ENCODE measurements at places on chromosomes 11 and 22.

GRCh38 chr11:74011360-74012073, 2.6 kb upstream of the UCP3 start:
- no peak for DNase-seq

DNA sequence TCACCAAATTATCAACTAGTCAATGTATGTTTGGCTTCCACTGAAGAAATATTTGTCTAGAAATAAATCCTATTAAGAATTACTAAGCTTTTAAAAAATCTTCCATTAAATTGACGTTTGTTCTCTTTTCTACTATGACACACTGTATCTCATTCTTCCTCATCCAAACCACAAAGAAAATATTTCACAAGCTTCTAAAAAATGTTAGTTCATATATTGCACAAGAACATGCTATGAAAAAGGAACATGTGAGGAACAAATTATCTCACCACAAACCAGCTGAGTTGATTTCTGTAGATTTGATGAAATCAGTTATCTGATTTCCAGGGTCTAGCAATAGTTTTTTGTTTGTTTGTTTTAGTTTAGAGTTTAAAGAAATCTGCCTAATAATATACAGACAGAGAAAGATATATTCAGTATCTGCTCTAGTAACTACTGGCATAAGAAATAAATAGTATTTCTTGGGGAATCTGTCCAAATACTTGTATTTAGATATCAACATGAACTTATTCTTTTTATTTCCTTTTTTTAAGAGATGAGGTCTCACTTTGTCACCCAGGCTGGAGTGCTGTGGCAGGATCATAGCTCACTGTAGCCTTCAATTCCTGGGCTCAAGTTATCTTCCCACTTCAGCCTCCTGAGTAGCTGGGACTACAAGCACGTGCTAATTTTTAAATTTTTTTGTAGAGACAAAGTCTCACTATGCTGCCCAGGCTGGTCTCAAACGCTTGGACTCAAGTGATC, 161.7 kb downstream of the ATG16L2 start:
- DNase-seq: no peak

DNA sequence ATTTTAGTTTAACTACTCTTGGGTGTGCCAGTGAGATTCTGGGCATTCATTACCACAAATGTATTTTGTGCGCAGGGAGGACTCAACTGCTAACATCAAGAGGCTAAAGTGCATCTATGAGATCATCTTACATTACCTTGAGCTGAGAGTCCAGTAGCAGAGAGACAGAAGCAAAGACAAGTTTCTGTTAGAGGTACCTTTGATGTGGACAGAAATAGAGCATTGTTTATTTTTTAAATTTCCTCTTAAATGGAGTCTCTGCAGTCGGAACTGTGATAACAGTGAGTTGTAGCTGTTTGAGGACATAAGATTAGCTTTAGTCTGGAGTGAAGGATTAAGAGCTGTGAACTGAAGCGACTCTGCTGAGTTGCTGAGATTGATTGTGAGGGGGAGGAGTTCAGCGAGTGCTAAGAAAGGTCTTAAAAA, 297.0 kb downstream of the CADM1 start:
- no peak for DNase-seq

DNA sequence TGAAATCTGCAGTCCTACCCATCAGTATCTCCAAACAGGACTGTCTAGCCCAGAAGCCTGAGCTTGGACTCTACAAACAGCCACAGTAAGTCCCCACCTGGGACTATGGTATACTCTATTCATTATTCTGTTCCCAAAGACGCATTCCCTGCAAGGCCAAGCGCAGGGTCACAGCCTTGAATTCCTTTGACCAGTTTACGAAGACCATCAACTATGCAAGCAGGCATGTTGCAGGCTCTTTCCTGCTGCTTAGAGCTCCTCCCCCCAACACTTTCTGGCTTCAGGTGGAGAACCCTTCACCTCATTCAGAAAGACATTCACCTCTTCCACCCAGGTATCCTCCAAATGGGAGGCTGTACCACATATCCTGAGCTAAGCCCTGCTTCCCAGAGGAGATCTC, 62.5 kb downstream of the TIMP3 start:
- DNase-seq: no peak

GRCh38 chr11:81444297-81444696, 1289.4 kb downstream of the FAM181B start:
- no peak for DNase-seq

DNA sequence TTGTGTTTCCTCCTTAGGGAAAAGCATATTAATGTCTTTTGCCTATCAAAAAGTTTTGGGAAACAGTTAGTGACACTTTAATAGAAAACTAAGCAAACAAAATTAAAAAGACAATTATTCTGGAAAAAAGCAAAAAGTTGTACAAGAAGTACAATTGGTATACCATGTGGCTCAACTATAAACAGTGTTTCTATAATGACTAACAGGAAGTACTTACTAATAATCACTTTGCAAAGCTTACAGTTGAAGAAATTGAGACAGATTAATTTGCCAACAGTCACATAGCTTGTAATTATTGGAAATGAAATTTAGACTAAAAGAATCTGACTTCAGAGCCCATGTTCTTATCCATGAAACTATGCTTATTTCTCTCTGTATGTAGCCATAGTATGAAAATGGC, 24.7 kb downstream of the PPME1 start:
- no peak for DNase-seq

DNA sequence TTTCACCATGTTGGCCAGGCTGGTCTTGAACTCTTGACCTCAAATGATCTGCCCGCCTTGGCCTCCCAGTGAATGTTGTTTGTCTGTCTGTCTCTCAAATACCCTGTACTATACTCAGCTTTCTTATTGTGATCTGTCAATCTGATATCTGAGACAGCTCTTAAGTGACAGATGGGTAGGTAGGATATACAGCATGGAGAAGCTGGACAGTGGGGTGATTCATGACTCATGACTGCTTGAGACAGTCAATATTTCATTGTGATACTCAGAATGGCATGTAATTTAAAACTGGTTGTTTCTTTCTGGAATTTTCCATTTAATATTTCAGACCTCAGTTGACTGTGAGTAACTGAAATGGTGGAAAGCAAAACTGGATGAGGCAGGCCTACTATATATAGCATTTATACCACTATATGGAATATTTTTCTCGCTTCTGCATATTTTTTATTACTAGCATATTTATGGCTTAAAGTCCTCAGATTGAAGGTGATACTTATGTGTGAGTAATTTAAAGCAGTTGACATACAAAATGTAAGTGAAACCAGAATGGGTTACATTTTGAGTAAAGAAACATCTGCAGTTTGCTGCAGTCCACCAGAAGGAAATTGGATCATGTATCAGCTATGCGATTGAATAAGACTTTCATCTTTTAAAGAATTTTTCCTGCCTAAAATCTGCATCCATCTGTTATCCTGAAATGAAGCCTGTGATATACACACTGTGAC, 22.3 kb downstream of the ARHGAP42 start:
- no peak for DNase-seq

DNA sequence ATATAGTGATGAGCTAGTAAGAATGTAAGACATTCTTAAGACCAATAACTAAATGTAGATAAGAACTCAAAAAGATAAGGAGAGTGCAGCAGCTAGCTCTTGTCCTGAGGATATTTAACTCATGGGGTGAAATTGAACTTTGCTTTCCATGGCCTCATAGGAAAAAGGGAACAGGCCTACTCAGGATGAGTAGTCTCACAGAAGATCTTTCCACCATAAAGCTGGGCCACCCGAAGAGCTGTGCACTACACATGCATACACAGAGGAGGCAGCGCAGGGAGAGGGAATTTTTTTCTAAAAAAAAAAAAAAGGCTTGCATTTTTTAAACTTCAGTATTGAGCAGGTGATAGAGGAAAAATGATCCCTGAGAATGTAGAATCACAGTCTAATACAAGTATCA, 59.9 kb upstream of the CFAP300 start:
- no peak for DNase-seq

GRCh38 chr11:119830400-119830799, 101.4 kb upstream of the NECTIN1 start:
- no peak for DNase-seq

- no peak for DNase-seq
These were observed 1946.0 kb upstream of the RAG2 start for GRCh38 chr11:38543986-38544385.

- DNase-seq: no peak
These were observed 13.7 kb downstream of the SULT4A1 start for GRCh38 chr22:43848366-43849171.

DNA sequence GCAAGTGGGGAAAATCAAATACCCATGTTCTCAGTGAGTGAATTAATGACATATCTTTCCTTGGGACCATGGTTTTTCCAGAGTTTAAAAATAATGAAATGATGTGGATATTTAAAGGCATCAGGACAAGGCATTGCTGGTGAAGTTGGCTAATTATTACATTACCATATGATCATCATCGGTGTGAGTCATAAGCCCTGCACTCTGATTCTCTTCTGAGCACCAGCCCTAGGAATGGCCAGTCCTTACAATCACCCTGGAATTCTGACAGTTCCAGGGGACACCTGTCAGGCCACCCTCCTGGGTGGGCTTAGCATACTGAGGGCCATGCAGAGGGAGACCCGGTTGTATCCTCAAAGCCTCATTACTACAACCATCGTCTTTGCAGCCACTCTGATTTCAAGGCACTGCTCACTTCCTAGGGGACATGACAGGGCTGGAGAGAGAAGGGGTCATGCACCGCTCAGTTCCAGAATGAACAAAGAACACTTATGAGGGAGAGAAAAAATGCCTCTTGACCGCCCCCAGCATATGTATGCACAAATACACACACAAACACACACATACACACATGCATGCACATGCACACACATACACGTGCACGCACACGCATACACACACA, 365.0 kb downstream of the MIAT start:
- no peak for DNase-seq

DNA sequence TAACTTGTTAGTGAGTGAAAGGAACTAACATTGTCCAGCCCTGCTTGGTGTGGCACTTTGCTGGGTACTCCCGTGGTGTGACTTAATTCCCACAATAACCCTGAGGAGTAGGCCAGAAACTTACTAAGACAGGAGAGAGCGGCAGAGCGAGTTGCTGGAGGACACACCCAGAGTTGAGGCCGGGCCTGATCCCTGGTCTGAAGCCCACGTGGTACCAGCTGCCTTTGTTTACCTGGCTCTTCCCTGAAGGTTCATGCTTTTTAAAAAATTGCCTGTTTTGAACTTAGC, 594 bp downstream of the MPST start:
- no peak for DNase-seq

DNA sequence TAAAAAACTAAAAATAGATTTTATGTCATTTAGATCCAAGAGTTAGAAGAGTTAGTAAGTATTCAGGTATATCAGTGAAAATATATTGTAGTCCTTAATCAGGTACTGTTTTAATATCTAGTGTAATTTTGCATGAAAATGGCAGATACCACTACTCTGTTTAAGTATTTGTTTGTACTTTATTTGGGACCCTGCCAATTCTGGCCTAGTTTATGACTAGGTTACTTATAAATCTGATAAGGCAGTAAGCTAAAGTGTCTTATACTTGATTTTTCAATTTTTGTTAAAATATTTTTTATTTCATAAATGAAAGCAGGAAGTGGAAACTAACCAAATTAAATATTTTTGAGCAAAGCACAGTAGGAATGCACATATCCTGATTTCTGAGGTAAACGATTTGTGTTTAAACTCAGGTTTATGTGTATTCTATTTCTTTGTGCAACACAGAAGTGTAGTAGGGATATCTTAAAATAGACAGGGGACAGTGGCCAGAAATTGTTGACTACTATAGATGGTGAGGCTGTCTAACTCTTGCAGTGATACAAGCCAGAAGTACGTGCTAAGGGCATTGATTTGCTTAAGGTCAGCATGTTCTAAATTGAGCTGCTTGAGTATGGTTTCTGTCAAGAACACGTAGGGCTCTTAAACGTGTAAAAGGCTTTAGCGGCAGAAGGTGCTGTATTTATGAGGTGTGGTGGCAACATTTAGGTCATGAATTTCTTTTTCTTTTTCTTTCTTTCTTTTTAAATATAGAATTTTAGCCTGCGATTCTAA, 34.0 kb downstream of the HIPK3 start:
- no peak for DNase-seq

Data from D721Med (cell line).